ENCODE measurements at places on chromosomes 11 and 22. TPM values are rescaled to one million over a fixed set of nuclear protein-coding genes. Genes with fewer than 3 reads are reported as not detected.

GRCh38 chr11:111555255-111555654, 14.7 kb downstream of the LAYN start:
- DNase-seq = no peak

DNA sequence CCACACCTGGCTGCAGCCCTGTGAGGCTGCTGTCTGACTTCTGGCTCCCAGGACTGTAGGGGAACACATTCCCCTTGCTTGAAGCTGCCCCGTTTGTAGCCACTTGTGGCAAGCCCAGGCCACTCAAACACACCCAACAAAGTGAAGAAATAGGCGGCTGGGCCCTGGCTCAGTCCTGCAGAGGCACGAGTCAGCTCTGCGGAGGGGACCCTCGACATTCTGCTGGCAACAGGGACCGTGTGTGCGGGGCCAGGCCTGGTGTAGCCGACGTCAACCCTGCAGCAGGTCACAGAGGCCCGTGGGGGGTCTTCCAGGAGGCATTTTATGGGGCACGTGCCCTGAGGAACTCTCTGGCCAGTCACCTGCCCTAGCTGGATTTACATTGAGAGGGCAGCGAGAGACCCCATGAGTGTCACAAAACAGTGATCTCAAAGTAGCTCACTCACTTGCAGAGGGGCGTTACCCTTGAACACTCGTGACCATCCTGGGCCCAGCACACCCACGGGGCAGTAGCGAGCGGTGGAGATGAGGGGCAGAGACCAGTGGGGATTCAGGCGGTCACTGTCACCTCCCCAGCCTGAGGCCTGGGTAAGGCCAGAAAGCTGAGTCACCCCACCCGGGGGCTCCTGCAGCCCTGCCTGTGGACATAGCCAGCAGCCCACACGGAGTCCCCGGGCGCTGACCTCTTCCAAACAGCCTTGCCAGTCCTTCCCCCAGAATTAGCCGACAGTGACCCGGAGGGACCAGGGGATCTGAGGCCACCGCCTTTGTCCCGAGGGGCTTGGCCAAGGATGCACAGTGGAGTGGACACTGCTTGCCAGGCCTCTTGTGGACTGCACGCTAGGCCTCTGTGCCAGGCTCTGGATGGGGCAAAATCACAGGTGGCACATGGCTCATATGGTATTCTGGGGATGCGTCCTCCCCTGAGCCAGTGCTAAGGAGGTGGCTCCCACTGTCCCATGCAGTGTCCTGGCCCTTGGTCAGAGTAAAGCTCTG, 139.5 kb downstream of the CTTN start:
- DNase-seq = no peak

GRCh38 chr11:28250192-28250591, 142.0 kb downstream of the METTL15 start:
- DNase-seq = no peak

DNA sequence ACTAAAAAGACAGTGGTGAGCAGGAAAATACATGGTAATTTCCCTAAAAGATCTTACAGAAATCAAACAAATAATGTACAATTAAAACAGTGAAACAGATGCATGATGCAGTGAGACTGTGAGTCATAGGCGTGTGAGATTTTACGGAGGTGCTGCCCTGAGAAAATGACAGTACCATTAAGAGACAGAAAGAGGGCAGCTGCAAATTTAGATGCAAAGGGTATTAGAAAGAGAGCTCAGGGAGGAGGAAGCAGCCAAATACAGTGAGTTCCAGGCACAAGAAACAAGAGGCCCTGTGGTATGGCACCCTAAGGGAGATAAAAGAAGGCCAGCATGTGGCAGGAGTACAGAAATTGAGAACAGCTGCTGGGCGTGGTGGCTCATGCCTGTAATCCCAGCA, 88.5 kb upstream of the FIBIN start:
- DNase-seq = no peak

DNA sequence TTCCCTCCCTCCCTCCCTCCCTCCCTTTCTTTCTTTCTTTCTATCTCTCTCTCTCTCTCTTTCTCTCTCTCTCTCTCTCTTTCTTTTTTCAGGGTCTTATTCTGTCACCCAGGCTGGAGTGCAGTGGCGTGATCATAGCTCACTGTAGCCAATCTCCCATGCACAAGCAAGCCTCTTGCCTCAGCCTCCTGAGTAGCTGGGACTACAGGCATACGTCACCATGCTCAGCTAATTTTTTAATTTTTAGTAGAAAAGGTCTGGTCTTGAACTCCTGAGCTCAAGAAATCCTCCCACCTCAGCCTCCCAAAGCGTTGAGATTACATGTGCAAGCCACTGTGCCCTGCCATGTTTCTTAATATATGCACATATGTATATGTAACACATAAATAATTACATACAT, 19.0 kb downstream of the TSKU start:
- no peak for DNase-seq

GRCh38 chr11:116403794-116404461, 368.9 kb downstream of the BUD13 start:
- DNase-seq = no peak

DNA sequence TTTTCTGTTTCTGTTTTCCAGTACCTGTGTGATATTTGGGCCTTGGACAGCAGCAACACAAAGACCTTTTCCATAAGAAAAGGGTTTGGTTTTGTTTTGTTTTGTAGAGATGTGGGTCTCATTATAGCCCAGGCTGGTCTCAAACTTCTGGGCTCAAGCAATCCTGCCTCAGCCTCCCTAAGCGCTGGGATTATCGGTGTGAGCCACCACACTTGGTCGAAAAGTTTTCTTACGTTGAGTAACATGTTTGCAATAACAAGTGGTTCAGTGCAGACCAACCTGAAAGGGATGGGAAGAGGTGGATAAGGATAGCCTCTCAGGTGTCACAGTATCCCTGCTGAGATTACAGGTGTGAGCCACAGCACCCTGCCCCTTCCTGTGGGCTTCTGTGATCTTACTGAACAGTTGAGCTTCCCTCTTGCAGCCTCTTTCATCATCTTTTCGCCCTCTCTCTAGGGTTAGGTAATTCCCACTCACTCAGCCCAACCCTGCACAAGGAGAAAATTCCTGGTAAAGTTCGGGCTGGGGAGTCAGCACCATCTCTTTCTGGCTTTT, 3.5 kb upstream of the MRPL48 start:
- peak; percentile 73 for DNase-seq

GRCh38 chr11:47398011-47398410, 10.4 kb upstream of the SLC39A13 start:
- DNase-seq = no peak

GRCh38 chr11:125455851-125456250, 40.2 kb downstream of the FEZ1 start:
- DNase-seq = no peak

DNA sequence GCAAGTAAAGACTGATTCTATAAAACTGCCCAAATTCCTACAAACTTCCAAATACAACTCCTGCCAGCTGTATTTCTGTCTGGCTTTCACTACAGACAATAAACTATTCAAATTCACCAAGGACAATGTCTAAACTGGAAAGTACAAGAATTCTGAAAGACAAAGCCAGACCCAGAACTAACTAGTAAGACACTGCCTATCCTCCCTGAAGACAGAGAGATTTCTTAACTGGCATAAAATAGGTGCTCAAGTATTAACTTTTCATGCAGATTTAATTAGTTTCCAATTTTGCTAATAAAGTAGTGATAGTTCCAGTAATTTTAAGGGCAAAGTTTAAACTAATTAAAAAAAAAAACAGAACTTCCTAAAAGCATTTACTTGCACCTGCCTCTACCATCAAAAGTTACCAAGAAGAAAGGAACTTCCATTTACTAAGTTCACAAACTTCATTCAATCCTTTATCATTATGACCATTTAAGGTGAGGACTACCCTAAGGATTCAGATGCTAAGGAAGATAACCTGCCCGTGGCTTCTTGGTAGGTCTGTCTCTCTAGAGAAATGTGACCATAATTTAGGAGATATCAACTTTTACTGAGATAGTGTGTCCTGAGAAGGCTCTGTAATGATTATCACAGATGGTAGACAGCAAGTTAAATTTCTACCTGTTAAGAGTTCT, 45.2 kb downstream of the CELF1 start:
- no peak for DNase-seq

GRCh38 chr11:94046796-94047195, 25.6 kb downstream of the HEPHL1 start:
- DNase-seq = no peak

GRCh38 chr11:62719302-62719978, 7.8 kb downstream of the HNRNPUL2 start:
- no peak for DNase-seq

DNA sequence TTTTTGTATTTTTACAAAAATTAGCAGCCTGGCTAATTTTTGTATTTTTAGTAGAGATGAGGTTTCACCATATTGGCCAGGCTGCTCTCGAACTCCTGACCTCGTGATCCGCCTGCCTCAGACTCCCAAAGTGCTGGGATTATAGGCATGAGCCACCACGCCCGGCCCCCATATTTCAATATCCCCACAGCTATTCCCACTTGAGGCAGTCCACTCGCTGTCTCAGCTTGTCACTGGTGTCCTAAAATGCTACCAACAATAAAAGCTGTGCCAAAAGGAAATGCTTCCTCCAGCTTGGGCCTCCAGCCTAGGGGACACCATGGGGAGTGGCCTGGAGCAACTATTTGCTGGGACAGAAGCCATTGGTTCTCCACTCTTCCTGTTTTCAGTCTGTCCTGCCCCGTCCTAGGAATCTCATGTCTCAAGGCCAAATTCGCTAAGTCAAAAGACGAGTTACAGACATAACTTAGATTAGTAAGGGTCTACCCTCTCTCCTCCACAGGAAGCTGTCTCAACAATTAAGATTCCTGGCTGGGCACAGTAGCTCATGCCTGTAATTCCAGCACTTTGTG, 7.3 kb upstream of the SPINDOC start:
- no peak for DNase-seq

DNA sequence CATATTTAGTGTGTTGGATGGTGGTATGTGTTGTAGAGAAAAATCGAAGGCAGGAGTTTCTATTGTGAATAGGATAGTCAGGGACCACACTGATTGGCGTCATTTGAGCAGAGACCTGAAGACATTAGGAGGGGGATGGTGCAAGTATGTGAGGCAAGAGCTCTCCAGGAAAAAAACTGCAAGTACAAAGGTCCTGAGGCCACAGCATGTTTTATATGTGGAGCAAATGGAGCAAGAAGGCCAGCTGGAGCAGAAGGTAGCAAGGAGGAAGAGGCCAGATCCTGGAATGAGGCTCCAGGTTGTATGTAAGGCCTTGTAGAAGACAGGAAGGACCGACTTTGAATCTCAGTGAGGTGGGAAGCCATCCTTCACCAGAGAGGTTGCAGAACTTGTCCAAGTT, 14.2 kb upstream of the MICALL1 start:
- DNase-seq = no peak

- no peak for DNase-seq
Observed at GRCh38 chr11:70486731-70487130, 88.4 kb downstream of the CTTN start.

DNA sequence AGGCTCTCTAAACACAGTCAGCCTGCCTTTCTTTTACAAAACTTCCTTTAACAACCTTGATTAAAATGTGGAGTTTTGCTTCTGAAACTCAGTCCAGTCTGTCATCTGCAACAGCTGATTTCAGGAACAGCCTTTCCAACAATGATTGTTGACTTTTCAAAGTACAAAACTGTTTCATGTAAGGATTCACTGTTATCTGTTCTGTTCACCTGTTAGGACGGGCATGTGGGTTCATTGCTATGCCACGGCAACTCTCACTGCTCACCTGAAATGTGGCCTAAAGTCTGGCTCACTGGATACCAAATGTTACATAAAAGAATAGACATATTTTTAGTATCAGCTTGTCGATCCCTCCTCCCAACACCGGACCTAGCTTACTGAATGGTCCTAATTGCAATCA, 242.8 kb downstream of the LUZP2 start:
- no peak for DNase-seq

DNA sequence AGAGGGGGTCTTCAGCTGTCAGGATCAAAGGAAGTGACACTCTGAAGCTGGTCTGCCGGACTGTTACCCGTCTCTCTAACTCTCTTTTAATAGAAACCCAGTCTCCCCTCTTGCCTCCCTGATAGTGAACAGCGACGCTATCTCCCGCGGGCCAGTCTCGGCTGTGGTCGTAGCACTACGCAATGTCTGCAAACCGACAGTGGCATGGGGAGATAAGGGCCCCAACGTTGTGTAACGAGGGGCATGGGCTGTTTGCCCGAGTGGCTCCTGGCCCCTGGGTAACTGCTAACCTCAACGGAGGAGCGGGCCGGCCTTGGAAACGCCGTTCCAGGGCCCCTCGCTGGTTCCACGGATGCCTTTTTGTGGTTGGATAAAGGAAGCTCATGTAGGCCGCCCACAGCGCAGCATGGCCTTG, 23.3 kb downstream of the ZBTB16 start:
- no peak for DNase-seq

- DNase-seq = no peak
Observed at GRCh38 chr11:134702827-134703226, 290.8 kb upstream of the B3GAT1 start.

DNA sequence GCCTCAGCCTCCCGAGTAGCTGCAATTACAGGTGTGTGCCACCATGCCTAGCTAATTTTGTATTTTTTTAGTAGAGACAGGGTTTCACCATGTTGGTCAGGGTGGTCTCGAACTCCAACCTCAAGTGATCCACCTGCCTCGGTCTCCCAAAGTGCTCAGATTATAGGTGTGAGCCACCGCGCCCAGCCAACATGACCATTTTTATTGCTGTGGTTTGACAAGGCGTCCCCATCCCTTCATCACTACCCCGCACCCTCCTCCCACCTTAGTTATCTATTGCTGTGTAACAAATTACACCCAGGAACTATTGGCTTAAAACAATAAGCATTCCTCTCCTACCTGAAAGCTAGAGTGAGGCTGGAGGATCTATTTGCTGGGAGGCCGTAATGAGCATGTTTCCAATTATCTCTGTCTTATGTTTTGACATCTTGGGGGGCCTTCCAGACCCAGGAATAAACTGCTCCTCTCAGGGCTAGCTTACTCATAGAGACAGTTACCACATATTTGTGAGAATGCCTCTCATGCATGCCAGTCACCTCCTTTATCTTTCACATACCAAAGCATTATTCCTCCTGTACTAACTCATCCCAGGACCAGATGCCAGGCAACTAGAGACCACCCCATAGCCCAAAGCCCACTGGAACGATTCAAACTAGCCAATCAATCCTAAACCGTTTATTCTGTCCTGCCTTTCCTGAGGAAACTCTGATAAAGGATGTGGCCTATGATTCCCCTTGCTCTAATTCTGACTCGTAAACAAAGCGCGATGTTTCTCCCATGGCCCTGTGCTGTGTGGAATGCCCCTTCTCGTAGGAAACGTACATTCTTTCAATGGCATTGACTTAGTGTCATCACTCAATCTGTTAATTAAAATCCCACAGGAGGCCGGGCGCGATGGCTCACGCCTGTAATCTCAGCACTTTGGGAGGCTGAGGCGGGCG, 19.4 kb downstream of the SNU13 start:
- peak; percentile 18 for DNase-seq

- no peak for DNase-seq
Observed at GRCh38 chr11:27119396-27119795, 78.8 kb downstream of the BBOX1 start.

- no peak for DNase-seq
Observed at GRCh38 chr11:1948389-1948788, 1.3 kb downstream of the MRPL23 start.

GRCh38 chr22:36287881-36288515, 35.1 kb downstream of the APOL1 start:
- DNase-seq = no peak

- no peak for DNase-seq
Observed at GRCh38 chr11:65438257-65439151, 15.9 kb downstream of the NEAT1 start.

TBX10 gene
- total RNA-seq = not detected

DDI1 gene
- total RNA-seq = not detected

HTR3A gene
- not detected for total RNA-seq

B4GALNT4 gene
- total RNA-seq = 8.6 TPM

KLHDC7B gene
- total RNA-seq = 2.1 TPM

UPK3A gene
- total RNA-seq = not detected

POU2AF3 gene
- total RNA-seq = 0.26 TPM

MLC1 gene
- not detected for total RNA-seq

PNPLA5 gene
- total RNA-seq = not detected
